HL-60 (cell line): ENCODE measurements at places on chromosomes 4 and X.

DNA sequence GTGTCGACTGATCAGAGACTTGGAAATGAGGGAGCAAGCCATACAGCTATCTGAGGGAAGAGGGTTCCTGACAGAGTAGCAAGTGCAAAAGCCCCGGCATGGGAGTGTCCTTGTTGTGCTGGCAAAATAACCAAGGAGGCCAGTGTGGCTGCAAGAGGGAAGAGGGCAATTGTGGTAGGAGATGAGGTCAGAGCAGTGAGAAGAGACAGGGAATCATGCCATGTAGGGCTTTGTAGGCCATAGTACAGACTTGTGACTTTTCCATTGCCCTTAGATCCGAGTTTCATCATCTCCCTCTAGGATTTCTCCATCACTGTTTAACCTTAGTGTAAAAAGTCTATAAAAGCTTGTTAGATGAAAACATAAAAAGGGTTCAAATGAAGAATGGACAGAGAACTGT is 76.2 kb downstream of the DOCK11 start:
- DNase-seq, result no peak

GRCh38 chrX:117543885-117544284 is 572.7 kb downstream of the KLHL13 start:
- no peak for DNase-seq

GRCh38 chrX:149630681-149631233 is 835 bp downstream of the TMEM185A start:
- DNase-seq, result no peak

DNA sequence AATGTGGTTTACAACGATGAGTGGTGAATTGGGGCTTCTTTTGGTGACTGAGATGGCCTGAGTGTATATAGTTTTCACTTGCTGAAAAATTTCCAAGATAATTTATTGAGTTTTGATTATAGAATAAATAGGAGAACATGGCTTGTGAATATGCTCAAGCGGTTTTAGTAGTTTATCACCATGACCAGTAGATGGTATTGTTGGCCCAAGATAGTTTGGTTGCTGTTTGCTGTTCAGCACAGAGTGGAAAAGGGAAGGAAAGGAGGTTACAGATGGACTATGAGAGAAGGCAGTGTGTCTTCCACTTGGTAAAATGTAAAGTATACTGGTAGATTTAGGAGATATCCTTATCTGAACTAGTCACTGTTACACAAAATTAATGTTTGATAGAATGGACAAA is 55.8 kb upstream of the POU4F2 start:
- DNase-seq, result no peak

- no peak for DNase-seq
These were observed 26.7 kb downstream of the ZNF330 start for GRCh38 chr4:141247430-141247780.

- peak; percentile 68 for DNase-seq
These were observed 165.3 kb upstream of the PPP1R2C start for GRCh38 chrX:42943051-42943974.

- peak; percentile 52 for DNase-seq
These were observed 22.2 kb downstream of the LIAS start for GRCh38 chr4:39480902-39481695.

- no peak for DNase-seq
These were observed 6.2 kb upstream of the ZBTB33 start for GRCh38 chrX:120244395-120244734.

DNA sequence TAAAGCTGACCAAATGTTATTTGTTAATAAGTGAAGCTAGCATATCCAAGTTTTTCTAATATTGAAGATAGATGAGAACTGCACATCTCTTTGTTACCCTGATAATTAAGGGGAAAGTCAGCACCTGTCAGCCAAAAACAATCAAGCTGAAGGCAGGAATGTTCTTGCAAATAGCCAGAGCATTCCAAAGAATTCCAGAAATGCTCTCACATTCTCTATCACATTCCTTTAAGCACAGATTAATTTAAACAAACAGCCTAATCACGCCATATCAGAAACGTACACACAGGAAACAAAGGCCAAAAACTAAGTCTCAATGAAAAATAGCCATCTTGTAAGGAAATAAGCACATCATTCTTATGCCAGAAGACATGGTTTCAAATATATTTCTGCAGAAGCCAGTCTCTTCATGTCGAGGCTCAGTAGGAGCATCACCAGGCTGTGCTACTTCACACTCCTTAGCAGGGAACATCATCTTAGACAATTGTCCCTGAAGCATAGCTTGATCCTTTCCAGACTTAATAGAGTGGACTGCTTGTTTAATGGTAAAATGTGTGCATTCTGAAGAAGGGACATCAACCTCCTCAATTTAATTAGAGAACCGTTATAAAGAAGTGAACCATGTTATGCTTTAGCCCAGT is 252.9 kb upstream of the TTC29 start:
- no peak for DNase-seq

DNA sequence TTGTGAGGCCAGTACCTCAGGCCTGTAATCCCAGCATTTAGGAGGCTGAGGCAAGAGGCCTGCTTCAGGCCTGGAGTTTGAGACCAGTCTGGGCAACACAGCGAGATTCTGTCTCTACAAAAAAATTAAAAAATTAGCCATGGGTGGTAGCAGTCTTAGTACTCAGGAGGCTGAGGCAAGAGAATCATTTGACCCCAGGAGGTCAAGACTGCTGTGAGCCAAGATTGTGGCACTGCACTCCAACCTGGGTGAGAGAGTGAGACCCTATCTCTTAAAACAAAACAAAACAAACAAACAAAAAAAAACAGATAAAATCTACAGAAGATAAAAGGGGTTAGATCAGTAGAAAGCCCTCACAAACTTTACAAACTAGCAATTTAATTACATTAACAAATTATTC is 80.7 kb downstream of the MAB21L2 start:
- no peak for DNase-seq

GRCh38 chr4:146222313-146222712 is 8.0 kb downstream of the REELD1 start:
- no peak for DNase-seq

DNA sequence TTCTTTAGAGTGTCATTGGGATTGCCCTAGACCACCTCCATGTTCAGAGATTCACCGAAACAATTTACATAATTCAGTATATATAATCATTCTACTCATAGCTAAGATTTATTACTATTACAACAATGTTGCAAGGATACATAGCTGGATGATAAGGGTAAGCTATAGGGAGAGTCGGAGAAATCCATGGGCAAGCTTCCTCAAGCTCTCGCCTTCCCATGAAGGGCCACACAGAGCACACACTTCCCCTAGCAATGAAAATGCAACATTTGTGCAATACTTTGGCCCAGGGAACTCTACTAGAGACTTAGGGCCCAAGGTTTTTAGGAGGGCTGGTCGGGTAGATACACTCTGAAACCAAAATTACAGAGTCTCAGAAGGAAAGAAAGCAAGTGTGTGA is 49.7 kb upstream of the ABCG2 start:
- DNase-seq, result no peak

DNA sequence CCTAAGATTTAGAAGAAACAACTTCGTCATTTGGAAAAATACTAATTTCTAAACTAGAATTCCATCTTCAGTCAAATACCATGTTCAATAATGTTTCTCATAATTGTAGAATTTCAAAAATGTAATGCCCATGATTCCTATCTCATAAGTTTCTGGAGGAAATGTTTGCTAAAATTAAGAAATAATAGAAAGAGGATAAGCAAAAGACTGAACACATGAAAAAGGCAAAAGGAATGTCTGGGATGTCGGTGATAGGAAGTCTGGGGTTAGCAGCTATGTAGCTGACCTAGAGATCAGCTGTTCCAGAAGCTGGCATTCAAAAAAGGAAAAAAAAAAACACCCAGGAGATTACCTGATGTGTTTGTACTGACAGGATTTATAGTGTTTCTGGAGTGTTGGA is 18.9 kb upstream of the PCDH10 start:
- DNase-seq, result no peak

DNA sequence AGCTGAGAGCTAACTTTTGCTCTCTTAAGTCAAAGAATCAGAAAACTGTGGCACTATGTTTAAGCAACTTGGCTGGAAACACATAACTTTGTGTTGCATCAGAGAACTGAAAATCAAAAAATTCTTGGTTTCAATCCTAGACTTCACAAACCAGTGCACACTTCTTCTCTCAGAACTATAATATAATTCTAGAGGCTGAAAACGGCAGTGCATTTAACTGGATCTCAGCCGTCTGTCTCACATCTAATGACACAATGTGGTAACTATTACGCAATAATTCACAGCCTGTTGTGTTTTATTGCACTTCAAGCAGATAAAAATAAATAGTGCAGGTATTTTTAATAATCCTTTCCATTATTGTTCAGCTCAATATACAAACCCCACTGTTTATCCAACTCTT is 260.6 kb upstream of the DIAPH2 start:
- DNase-seq, result peak; percentile 31

GRCh38 chr4:48173056-48173991 is 39.3 kb upstream of the TXK start:
- peak; percentile 49 for DNase-seq

GRCh38 chrX:22366906-22367305 is 94.2 kb downstream of the CBLL2 start:
- DNase-seq, result no peak

GRCh38 chr4:76748649-76749048 is 149.3 kb downstream of the SOWAHB start:
- peak; percentile 41 for DNase-seq

DNA sequence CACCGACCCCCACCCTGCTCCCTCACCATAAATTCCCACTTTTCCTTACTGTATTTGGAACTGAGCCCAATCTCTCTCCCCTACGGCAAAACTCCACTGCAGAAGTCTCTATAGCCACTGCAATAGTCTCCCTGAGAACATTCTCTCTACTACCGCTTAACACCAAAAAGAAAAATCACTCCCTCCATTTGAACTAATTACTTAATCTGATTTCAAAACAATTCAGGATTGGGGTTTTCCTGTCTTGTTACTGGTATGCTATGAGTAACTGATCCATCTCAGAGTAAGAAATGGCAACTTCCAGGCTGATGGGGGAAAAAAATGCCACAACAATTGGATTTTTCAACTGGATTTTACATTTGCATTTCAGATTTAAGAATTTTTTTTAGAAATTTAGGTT is 5.8 kb downstream of the PAPSS1 start:
- DNase-seq, result no peak

DNA sequence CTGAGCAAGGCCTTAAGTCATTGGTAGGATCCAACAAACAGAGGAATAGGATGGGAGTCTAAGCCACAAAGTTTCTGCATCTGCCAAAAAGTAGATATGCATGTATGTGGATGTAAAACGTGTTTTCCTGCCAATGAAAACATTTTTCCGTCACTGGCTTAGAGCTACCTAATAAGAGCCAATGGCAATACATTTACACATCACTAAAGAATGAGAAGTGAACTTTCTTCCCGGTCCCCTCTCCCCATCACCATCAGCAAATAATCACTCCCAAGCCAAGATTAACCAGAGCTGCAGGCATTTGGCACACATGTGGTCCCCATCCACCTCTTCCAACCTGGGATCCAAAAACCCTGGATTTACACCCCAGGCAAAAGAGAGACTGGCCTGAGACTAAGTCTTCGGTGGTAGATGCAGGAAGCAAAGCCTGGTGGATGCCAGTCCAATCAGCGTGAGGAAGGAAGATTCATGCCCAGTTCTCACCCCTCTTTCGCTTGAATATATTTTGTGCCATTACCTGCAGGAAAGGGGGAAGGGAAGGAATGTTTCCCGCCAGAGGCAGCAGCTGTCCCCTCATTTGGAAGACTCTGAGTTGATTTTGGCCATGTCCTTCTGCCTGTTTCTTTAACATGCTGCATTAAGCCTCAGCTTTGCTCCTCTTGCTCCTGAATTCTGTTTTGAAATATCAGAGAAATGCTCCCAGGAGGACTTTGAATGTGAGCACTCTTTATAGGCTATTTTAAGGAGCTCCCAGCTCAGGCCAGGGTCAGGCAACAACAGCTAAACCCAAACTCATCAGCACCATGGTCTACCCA is 131.4 kb downstream of the CHIC2 start:
- no peak for DNase-seq

DNA sequence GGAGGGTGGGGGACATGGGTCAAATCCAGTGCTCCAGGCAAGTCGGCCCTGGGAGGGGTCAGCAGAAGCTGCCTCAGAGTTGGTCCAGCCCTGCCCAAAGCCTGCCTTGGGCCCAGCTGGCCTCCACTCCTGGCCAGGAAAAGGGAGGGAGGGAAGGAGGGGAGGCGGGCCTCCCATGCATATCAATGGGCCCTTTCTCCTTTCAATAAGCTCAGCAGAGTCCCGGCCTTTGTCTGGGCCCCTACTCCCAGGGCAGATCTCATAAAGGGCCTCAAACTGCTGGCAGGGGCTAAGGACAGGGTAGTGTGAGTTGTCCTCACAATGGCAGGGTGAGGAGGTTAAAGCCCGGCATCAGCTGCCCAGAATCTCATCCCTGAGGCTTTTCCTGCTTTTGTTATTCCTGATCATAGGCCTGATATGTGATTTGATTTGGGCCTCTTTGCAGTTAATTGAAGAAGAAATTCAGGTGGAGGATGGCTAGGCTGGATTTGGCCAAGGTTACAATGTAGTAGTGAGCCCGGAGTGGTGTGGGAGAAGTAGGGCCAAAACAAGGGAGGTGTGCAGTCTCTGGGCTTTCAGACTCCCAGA is 121.1 kb upstream of the ATP6AP2 start:
- no peak for DNase-seq

DNA sequence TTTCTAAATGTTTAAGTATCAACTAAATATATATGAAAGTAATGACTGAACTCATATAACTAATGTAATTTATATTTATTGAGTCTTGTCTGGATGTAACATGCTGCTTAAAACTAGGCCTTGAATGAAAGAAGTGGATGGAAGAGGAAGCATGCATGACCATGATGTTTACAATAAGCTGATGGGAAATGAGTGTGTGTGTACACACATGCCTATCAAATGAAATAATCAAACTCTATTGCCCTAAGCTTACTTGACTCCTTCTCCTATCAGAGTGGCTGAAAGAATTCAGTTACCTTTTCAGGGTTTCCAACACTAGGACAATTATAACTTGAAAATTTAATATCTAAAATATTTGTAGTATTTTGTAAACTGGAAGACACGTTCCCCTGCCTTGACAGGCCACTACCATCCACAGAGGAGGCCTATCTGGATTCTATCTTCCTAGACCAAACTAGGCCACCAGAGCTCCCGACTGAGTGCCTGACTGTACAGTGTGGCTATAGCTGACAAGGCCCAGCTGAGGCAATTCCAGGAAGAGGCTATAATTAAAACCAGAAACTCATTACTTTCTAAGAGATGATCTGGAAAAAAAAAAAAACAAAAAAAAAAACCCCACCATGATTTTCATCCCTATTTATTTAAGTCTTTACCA is 7.6 kb downstream of the ARSJ start:
- no peak for DNase-seq

- DNase-seq, result no peak
These were observed 247.8 kb downstream of the GRID2 start for GRCh38 chr4:92551616-92552015.

DNA sequence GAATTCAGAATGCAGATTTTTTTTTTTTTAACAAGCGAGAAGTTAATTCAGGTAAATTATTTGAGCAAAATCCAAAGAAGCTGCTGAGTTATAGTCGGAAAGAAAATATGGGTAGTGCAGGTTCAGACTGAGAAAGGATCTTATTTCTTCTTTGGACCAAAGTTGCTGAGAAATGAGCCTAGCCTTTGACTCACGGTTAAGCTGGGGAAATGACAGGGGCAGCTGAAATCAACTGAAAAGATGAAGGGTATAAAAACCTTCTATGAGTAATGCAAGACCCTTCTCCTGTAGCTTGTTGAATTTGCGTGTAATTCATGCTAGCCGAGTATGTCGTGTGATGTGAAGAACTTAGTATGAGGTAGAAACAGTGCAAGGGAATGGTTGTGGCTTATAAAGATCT is 63.0 kb downstream of the KIAA0232 start:
- no peak for DNase-seq

GRCh38 chr4:78776079-78776728 is at the start of gene BMP2K:
Gene BMP2K, plus strand, starts transcription at chr4:78776350. Its CDS starts 194 bp downstream, at chr4:78776544.
- DNase-seq, result peak; percentile 78
